Muscle of back (tissue), 13 donors: ENCODE measurements at places on chromosomes 12 and 14. TPM values are rescaled to one million over a fixed set of nuclear protein-coding genes. Genes with fewer than 3 reads are reported as not detected.

FOXG1 gene
- not detected for polyA plus RNA-seq

GLIPR1L1 gene
- 0.31 TPM for polyA plus RNA-seq

IL26 gene
- polyA plus RNA-seq = not detected

RASSF9 gene
- 4.3 TPM for polyA plus RNA-seq

EPS8 gene
- 38.2 TPM for polyA plus RNA-seq

RNASE7 gene
- not detected for polyA plus RNA-seq
